ENCODE measurements at places on chromosomes 1 and 21.

- DNase-seq = peak; percentile 96
Measured at GRCh38 chr1:223706077-223706973, 6.0 kb upstream of the CAPN2 start.

DNA sequence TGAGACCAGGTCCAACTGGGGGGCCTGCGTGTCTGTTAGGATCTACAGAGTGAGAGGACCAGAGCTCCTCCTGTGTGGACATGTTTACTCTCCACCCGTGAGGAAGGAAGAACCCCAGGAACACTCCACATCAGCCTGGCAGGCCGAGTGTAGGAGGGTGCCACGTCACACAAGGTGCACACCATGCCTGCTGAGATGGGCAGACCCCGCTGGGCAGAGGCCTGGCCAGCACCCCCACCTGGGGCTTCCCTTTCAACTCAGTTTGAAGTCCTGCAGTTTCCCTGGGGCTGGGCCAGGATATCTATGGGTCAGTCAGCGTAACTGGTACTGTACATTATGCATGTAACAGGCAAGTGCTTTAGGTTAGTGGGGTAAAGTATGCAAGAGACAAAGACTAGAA is 30.1 kb upstream of the PCBP3 start:
- no peak for DNase-seq

DNA sequence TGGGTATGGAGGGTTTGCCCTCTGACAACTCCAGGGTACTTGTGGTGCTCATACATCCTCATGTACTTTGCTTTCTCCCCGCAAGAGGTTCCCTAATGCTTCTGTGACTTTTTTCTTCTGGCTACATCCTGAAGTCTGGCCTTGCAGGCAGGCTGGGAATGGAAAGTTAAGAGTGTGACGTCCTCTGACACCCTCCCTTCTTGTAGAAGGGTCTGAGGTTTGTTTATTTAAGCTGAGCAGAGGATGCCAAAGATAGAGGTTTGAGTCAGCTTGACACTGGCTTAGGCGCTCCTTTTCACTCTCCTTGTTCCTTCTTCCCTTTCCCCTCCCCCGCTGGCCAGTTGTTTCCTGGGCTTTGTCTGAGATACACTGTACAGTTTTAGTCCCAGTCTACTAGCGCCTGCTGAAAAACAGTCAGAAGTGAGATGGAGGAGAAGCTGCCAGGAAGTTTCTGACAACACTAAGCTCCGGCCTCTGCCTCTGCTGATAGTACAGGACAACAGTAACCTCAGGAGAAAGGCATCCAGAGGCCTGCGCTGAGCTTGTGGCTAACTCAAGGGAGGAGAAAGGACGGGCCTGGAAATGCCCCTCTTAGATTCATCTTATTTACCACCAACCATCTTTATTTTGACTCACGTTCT is at the start of gene MACF1:
Gene MACF1, plus strand, starts transcription at position 255 of the 641 bp plus-strand sequence. Its CDS starts 328 bp downstream, at position 583.
- peak; percentile 95 for DNase-seq

- DNase-seq = no peak
Measured at GRCh38 chr1:16171314-16172151, 15.7 kb upstream of the EPHA2 start.

GRCh38 chr21:42062236-42063022 is 8.7 kb upstream of the UMODL1 start:
- no peak for DNase-seq

DNA sequence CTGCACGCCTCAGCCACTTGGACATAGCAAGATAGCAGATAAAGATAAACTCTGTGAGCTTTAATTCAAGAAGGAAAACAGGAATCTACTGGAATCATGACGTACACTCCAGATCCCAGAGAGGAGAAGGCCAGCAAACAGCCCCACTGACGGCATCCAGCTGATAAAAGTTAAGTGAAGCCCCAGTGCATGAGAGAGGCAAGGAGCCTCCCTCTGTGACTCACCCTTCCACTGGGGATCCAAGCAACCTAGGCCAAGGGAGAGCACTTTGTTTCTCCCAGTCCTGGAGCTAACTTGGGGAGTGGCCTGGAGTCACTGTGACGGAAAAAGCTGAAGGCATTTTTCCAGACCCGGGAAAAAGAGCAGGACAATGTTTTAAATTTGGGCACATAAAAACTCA is 270.0 kb downstream of the AKT3 start:
- peak; percentile 36 for DNase-seq

DNA sequence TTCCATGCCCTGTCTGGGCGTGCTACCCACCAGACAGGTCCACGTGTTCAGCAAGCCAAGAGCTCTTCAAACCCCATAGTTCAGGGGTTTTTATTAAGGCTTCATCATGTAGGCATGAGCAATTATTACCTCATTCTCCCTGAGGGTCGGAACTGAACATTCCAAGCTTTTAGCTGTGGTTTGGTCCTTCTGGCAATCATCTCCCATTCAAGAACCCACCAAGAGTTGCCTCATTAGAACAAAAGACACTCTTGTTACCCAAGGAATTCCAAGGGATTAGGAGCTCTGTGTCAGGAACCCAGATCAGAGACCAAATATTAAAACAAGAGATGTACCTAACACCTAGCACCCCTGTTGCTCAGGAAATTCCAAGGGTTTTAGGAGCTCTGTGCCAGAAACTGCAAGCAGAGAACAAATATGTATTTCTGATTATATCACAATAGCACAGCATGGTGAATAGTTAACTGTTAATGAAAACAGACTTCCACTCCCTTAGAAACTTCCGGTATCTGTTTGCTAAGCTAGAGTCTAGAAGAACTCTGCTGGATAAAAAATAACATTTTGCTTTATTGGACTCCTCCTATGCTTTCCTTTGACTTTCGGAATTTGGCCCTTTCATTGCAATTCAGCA is 201.2 kb upstream of the L1TD1 start:
- DNase-seq = peak; percentile 32

GRCh38 chr1:175768610-175769009 is 25.2 kb upstream of the TNR start:
- no peak for DNase-seq

DNA sequence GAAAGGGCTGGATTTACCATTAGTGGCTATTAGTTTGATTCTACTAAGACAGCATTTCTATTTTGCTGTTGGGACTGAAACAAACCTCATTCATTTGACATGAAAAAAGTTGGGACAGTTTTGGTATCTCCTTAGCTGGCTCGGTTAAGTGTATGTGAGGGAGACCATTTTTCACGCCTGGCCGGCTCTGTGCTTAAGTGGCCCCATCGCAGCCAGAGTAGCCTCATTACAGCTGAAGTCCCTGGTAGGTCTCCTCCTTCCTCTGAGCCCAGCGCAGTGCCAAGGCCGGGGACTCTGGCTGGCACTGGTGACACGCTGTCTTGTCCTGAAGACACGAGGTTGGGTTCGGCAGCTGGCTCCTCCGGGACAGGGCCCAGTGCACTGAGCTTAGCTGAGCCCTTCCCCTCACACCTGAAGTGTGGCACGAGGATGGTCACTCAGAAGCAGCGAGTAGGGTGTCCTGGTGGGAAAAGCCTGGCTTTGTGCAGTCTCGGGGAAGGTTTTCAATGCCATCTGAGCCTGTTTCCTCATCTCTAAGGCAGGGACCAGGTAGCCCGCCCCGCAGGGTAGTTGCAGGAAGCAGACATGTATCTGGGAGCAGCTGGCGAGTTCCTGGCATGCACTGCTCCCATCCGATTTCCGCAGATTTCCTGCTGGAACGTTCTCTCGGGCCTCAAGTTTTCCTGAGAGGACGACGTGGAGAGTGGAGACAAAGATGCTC is 196.5 kb downstream of the DYRK1A start:
- no peak for DNase-seq

All from fibroblast of skin of right biceps (primary cell).